Osteocyte (in vitro differentiated cells): ENCODE measurements at places on chromosomes 16 and 17. TPM values are rescaled to one million over a fixed set of nuclear protein-coding genes. Genes with fewer than 3 reads are reported as not detected.
A peak's percentile ranks its signal among the peaks of the same experiment; 100 is the strongest.

DNA sequence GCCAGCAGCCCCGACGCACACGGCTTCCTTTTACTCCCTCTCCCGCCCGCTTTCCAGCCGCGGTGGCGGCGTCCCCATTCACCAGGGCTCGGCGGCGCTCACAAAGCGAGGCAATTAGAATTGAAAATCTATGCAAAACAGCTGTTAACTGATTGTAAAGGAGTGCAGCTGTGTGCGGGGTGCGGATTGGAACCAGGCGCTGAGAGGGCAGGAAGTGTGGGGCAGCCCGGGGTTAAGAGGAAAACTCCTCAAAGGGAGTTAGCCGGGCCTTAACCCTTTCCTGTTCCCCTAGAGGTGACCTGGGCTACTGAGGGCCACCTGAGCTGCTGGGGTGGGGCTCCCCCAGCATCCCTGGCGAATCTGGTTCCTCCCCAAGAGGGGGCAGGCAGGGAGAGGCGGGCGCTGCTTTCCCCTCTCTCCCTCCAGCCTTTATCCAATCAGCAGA is 5.8 kb upstream of the GSE1 start:
- DNase-seq, result no peak

GRCh38 chr16:27768651-27769272 is 218.8 kb downstream of the KATNIP start:
- no peak for DNase-seq

DNA sequence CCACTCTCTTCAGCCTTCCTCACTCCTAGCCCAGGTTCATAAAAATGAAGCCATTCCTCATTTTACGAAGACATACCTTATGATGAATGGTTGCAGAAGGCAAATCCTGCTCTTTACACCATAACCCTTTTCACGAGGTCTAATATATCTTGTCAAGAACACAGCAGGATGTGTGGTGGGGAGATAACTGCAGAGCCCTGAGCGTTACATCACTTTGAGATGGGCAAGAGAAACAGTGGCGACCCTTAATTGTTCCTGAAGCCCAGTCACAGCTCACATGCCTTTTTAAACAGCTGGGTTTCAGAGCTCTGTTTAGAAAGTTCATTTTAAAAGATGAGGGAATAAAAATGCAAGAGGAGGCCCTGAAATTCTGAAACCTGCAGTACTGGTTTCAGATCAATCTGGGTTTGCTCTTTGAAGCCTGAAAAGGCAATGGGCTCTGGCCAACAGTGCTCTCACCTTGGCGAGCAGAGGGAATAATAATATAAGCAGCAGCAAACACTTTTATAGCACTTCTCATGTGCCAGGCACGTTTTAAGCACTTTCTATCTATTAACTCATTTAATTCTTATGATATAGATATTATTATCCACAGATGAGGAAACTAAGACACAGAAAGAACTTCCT is 2.9 kb downstream of the FAM117A start:
- DNase-seq, result no peak

DNA sequence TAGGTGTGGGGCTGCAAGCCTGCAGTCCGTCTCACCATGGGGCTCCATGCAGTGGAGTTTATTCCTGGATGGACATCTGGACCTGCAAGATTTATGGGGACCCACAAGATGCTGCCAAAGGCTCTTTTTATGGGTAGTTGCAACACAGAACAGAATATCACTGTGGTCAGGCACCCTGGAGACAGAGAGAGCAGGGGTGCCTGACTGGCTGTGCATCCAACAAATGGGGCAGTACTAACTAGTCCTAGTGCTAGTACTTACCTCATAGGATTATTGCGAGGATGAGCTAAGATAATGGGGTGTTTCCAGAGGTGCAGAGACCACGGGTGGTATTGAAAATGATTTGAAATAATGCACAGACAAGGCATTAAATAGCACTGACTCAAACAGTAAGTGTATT is 42.4 kb upstream of the MMP2 start:
- no peak for DNase-seq

DNA sequence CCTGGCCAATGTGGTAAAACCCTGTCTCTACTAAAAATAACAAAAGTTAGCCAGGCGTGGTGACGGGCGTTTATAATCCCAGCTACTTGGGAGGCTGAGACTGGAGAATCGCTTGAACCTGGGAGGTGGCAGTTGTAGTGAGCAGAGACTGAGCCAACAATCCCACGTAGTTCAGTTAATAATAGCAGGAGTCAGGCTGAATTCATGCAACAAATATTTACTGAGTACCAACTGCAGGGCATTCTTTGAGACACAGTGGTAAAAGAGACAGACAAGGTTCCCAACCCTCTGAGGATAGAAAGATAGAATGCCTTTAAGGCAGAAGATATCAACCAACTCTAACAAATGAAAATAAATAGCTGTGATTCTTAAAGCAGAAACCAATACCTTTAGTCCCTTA is 39.1 kb downstream of the SPOP start:
- DNase-seq, result no peak

- no peak for DNase-seq
These were observed 544.8 kb upstream of the EEF2KMT start for GRCh38 chr16:5642436-5642835.

DNA sequence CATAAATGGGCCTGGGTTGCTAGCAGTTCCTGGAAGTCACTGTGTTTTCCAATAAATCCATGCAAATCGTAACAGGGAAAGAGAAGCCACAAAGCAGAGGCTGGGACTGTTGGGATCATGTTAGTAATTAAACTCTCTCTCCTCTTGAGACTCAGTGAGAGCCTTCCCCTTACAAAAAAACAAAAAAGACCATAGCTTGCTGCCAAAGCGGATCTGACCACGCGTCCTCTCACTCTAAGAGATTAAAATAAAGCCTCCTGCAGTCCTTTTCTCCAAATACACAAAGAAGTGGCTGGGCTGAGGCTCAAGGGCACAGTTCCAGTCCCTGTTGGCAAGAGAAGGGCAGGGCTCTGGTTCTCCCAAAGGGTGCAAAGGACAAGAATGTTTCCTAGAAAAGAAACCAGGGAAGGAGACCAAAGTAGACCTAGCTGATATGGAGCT is 38.5 kb downstream of the PIGL start:
- DNase-seq, result no peak

- no peak for DNase-seq
These were observed 725 bp upstream of the MT2A start for GRCh38 chr16:56607675-56608042.

DNA sequence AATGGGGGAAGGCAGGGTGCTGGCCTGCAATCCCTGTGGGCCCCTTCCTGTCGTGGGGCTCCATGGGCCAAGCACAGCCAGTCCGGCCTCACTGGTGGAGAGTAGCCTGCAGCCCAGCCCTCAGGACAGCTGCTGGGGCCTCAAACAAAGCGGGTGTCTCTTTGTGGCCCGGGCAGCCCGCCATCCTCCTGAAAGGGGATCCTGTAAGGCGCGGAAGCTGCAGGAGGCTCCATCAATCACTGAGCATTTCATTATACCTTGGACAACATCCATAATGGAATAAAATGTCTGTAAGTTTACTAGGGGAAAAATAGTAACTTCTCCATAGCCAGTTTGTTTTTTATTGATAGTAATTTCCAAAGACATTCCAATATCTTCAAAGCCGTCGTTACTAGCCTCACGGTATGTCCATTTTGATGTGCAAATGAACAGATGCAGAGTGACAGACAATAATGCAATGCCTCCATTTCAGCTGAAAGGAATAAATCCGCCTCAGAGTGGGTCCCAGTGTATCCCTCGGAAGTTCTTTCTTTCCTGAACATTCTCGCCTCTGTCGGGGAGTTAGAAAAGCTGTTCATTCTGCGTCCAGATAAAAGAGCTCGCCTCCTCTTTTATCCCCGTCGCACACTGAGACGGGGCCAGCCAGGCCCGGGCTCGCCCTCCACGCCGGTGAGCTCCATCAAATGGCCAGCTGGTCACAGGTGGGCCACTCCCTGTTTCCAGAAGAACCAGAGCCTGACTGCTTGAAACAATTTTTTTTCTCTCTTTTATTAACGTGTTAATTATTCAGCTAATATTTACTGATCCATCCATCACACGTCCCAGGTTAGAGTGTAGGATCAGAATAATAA is 14.4 kb downstream of the WSCD1 start:
- no peak for DNase-seq

DNA sequence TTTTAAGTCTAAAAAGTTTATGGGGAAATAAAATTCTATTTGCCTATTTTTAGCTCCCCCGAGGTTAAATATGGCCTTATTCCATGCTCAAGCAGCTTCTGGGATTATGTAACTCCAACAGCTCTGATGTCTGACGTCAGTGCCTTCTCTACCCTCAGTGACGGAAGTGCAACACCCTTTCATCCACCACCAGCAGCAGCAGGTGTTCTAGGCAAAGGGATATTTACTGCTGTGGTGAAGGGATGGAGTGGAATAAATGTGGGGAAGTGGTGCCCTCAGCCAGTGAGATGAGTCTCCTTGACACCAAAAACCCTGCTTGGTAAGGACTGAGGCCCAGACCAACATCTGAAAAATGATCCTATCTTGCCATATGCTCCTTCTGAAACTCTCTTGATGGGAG is 247.4 kb downstream of the SHISA9 start:
- no peak for DNase-seq

GRCh38 chr16:25544294-25544693 is 147.5 kb upstream of the HS3ST4 start:
- DNase-seq, result no peak

DNA sequence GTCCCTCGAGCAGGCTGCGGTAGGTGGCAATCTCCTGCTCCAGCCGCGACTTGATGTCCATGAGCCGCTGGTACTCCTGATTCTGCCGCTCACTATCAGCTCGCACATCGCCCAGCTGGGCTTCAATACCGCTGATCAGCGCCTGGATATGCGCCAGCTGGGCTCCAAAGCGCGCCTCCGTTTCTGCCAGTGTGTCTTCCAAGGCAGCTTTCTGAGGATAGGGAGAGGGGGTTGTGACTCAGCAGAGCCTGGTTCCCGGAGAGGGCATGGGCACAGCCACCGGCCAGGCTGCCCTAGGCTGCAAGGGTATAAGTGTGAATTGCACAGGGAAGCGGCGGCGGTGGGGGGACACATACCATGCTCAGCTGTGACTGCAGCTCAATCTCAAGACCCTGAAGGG is 4.3 kb downstream of the KRT19 start:
- DNase-seq, result no peak

GRCh38 chr16:87464691-87465300 is 28.0 kb downstream of the ZCCHC14 start:
- no peak for DNase-seq

- DNase-seq, result no peak
These were observed 4.3 kb downstream of the MYH8 start for GRCh38 chr17:10417431-10417830.

- peak; percentile 38 for DNase-seq
These were observed 562.8 kb downstream of the MAF start for GRCh38 chr16:79037521-79038373.

GRCh38 chr17:76585033-76585648 is 519 bp downstream of the ST6GALNAC2 start:
- DNase-seq, result no peak

DNA sequence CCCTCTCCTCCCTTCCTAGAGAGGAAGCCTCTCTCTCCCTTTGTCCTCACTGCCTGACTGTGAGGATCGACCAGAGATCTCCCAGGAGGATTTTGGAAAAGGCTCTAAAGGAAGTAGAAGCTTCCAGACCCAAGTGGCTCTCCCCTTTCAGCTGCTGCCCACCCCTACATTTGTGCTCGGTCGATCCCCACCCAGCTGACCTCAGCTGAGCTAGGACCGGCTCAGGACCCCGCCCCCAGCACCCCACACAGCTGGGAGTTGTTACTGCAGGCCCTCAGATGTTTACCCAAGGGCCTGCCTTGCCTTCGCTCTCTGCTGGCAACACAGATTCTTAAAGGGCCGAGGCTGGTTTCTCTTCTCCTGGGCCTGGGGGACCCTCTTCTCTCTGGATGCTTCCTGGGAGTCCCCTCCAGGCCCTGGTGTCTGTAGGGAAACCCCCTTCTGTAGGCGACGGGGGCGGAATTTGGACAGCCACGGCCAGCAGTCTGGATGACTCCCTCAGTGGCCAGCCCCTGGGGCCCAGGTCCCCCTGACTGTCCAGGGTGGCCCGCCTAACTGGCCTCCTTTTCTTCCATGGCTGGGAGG is 26.9 kb upstream of the TIMP2 start:
- no peak for DNase-seq

Gene PRR29
- total RNA-seq, result not detected in 2 replicates

Gene FN3K
- total RNA-seq, result 22.9 and 25.2 TPM in 2 replicates

Gene TMIGD1
- not detected in 2 replicates for total RNA-seq

Gene RPA1
- 75.3 and 84.8 TPM in 2 replicates for total RNA-seq

Gene BRICD5
- total RNA-seq, result 6.6 and 10.1 TPM in 2 replicates

Gene TNFSF12
- 14.6 and 15.0 TPM in 2 replicates for total RNA-seq
